ENCODE measurements at places on chromosomes 13 and 19.

GRCh38 chr19:10968527-10969135 lies 7.8 kb downstream of the SMARCA4 start:
- DNase-seq, result no peak

GRCh38 chr19:13727798-13728197 lies 36.5 kb upstream of the MRI1 start:
- DNase-seq, result no peak

DNA sequence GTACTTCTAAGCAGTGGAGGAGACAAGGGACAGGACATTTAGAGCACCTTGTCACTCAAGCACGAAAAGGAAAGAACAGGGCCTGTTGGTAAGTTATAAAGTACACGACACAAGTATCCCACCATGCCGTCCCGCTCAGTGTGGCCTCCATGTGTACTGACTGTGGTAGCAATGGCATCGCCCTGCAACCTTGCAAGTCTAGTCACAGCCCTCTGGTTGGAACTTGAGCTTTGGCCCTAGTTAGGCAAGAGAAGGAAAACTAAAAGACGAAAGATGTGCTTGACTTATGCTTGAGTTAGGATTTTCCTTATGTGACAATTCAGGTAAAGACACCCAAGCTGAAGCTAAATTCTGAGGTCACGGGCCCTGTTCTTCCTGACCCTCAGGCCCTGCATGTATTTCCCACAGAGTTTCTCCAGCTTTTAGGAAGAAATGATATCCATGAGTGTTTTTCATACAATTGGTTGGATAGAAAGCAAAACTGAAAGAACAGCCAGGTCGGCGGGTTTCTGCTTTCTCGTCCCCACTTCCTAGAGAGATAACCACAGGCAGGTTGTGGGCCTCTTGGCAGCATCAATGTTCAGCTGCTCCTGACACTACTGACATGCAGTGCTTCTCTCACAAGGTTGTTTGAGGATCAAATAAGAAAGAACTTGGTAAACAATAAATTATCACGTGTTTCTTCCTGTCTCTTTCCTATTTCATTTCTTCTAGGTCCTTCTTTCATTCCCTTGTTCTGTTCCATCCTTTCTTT lies 216.2 kb downstream of the IRS2 start:
- peak; percentile 1 for DNase-seq

DNA sequence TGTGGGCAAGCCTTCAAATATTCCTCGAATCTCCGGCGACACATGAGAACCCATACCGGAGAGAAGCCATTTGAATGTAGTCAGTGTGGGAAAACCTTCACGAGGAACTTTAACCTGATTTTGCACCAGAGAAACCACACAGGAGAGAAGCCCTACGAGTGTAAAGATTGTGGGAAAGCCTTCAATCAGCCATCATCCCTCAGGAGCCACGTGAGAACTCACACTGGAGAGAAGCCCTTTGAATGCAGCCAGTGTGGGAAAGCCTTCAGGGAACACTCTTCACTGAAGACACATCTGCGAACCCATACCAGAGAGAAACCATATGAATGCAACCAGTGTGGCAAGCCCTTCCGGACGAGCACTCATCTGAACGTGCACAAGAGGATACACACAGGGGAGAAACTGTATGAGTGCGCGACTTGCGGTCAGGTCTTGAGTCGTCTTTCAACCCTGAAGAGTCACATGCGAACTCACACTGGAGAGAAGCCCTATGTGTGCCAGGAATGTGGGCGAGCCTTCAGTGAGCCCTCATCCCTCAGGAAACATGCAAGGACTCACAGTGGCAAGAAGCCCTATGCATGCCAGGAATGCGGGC lies 28.8 kb downstream of the ZNF333 start:
- DNase-seq, result no peak

- no peak for DNase-seq
These were observed 592.5 kb downstream of the KCTD12 start for GRCh38 chr13:76293751-76294150.

DNA sequence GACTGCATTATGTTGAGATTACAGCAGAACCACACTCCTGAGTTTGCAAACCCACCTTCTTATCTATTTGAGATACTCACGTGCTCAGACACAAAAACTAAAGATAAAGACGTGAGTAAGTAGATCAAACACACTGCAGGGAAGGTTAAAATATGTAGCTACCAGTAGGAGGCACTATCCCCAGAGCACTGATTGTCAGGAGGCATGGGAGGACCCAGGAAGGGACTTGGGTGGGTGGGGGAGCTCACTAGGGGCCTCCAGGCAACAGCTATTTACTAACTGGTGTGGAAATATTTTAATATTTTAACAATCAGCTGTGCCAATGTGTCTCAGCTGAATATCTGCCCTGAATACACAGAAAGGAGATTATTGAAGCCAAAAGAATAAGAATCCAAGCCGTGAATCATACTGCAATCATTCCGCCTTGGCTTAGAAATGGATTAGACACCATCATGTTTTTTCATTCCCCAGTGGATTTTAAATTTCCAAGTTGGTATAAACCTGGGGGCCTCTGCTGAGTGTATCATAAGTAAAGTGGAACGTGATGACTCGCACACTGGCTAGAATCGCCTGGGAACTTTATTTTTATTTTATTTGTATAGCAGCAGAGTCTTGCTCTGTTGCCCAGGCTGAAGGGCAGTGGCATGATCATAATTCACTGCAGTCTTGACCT lies 73.2 kb upstream of the CACNA1A start:
- DNase-seq, result no peak

GRCh38 chr13:73954808-73955207 lies 179.4 kb downstream of the KLF12 start:
- DNase-seq, result no peak

GRCh38 chr13:97885641-97886040 lies 67.8 kb upstream of the IPO5 start:
- no peak for DNase-seq

DNA sequence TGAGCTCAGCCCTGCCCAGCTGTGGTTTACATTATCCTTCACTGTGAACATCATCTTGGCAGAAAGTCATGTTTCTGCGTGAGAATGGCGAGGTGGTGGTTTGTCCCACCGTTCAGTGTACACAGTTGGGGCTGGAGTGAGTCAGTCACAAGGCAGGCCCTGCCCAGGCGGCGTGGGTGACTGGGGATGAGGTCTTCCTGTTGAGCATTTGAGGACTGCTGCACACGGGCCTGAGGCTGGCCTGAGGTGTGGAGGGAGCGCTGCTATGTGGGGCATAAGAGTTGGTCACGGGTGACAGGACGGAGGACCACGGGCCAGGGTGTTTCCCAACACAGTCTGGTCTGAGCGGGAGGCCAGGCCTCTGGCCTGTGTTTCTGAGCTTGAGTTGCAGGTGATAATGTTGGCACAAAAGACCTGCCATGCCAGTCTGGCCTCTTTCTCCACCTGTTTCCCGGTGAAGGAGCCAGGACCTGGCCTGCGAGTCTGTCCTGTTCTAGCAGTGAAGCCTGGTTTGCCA lies 13.4 kb upstream of the C19orf33 start:
- no peak for DNase-seq

GRCh38 chr13:66207610-66208009 lies 1022.5 kb downstream of the PCDH9 start:
- DNase-seq, result no peak

DNA sequence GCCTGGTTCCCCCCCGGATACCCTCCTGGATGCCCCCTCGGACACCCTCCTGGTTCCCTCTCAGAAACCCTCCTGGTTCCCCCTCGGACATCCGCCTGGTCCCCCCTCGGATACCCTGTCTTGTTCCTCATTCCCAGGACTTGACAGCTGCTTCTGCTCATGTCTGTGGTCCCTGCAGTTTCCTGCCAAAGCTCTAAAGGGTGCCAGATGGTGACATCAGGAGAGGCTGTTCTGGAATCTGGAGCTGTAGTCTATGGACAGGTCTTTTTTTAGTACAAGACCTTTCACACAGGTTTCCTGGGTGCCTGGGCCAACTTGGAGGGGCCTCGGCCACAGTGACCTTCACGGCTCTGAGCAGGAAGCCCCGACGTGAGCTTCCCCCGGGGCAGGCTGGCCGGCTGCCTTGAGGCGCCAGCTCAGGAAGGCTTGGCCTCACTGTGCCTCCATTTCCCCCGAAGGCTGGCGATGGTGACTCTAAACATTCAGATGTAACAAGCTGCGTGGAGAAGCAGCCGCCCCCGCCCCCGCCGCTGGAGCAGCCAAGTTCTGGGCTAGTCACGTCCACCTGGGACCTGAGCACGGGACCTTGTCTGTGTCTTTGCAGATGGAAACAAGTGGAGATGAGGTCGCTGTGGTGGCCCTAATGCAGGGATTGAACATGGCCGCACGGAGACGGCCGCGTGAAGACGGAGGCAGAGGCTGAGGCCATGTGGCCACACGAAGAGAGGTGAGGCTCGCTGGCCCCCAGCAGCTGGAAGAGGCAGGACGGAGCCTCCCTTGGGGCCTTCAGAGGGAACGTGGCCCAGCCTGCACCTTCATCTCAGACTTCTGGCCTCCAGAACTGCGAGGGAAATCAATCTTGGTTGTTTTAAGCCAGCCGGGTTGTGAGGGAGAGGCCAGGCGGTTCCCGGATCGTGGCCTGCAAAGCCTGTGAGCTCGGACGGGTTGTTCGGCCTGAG lies 12.7 kb downstream of the SGTA start:
- no peak for DNase-seq

DNA sequence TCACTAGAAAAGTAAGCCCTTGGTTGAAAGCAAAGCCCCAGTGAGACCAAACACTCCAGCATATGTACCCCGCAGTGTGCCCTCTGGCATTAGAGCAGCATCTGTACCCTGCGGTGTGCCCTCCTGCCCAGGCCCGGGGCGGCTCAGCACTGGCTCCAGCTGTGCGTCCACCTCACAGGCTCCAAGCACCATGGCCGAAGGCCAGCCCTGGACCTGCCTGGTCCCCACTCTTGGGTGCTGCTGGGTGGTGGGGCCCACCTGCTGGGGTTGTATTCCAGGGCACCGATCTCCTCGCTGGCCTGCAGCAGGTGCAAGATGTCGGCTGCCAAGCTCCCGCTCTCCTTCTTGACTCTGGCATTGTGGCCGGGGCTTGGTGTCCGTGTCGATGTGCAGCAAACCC lies 230.2 kb downstream of the TUBA3C start:
- no peak for DNase-seq

GRCh38 chr13:101115762-101116171 lies 300.5 kb downstream of the NALCN start:
- no peak for DNase-seq

DNA sequence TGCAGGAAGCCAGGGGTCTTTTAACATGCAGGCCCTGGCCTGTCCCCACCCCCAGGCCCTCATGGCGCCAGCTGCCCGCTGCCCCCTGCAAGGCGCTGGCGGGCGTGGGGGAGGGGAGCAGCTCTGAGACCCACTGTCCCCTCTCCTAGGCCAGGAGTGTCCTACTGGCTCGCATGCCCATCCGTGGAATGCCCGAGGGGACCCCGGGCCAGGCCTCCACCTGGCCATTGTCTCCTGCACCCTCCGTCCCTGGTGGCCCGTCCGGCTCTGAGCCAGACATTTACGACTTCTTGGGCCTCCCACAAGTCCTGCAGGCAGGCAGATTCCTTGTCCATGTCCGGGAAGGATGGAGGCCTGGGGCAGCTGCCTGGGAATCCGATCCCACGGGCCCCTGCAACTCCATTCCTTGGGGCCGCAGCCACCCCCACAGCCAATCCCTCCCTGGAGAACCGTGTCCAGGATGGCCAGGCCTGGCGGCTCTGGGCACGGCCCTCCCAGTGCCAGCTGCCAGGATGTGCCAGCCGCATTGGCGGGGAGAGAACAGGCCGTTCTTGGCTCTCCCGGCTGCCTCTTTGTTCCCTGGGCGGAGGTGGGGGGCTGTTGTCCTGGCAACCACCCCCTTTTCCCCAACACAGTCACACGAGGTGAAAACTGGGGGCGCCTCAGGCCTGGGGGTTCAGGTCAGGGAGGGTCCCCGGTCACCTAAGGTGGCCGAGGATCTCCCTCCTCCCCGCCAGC lies 10.5 kb upstream of the PLIN3 start:
- DNase-seq, result no peak

GRCh38 chr13:50682966-50683365 lies 160.5 kb downstream of the DLEU7 start:
- DNase-seq, result no peak

GRCh38 chr13:114328034-114328433 lies 13.7 kb downstream of the CHAMP1 start:
- DNase-seq, result no peak

DNA sequence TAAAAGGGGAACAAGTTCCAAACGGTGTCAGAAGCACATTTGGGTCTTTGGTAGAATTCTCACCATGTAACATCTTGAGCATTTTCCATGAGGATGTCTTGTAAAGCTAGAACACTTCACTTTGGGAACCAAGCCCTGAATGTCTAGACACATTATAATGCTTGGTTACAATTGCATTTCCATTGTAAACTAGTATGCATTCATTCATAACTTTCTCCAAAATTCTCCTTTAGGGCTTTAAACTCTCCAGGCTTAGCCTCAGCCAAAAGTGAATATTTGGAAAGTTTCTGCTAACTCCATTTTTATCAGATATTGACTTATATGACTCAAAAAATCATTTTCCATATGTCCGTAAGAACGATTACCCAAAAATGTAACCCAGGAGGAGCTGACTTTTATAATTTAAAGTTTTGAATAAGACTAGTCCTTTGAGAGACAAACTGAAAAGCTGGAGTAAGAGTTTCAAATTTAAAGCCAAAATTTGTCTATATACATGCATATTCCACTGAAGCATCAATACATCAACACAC lies 1170.4 kb downstream of the EFNB2 start:
- DNase-seq, result no peak

DNA sequence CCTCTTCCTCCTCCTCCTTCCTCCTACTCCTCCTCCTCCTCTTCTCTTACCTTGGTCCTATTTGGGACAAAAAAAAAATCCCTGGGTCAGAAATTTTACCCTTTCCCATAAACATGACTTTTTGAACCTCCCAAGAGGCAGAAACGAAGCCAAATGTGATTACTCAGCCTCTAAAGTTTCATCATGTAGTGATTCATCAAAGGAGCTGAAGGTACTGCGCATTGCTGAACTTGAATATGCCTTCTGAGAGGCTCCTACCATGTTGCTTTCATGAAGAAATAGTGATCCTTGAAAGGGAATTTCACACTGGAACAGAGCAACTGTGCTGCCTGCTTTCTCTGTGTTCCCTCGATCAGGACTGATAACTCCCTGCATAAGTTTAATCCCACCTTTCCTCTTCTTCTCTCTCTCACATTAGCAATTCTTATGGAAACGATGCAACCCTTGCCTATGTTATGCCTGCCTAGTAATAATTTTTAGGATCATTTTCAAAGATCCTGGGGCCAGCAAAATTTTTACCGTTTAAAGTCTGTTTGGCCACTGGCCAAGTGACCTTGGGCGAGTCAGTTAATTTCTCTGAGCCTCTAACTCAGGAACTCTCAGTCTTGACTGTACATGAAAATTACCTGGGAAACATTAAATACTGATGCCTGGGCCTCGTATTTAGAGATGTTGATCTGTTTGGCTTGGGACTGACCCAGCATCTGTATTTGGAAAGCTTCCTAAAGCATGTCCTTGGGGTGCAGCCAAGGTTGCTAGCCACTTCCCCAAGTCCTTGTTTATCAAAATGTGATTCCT lies 149.5 kb downstream of the DCT start:
- DNase-seq, result no peak

GRCh38 chr13:25170554-25171111 lies 1.5 kb downstream of the AMER2 start:
- peak; percentile 6 for DNase-seq

DNA sequence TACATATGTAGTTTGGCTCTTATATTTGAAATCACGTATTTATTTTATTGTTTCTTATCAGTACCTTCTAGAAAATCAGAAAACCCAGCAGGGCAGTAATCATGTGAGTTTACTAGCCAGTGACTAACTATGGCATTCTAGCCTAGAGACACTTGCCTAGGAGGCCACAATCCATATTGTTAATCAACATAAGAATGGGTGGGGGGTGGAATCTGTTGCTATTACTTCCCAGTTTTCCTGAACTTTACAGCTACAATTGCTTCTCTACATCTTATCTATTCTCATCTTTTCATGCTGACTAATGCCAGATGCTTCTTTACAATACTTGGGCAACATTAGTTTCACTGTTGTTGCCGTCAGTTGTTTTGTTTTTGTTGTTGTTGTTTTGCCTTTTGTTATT lies 18.7 kb upstream of the ATXN8OS start:
- no peak for DNase-seq
